ENCODE measurements at places on chromosomes 5 and 9.
A peak's percentile ranks its signal among the peaks of the same experiment; 100 is the strongest.

- no peak for DNase-seq
These were observed 141.3 kb downstream of the SCAMP1 start for GRCh38 chr5:78501411-78502352.

GRCh38 chr9:72454871-72455491 lies 66.4 kb upstream of the TMC1 start:
- DNase-seq, result no peak

- DNase-seq, result no peak
These were observed 36.4 kb upstream of the TNFAIP8 start for GRCh38 chr5:119319401-119319800.

DNA sequence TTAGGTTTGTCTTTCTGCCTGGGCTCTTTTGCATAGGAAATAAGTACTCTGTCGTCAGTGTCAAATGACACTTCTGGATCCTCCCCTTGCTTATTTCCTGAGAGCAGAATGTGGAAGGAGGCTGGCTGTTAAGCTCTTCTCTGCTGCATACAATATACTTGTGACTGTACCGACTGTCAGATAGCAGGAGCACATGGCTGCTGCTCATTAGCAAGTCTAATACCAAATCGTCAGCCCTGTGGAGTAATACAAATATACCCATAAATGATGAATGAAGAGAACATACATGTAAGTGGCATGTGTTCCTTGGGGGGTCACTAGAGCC lies at the start of gene GPR151:
TSS of gene GPR151 (minus strand) at position 40 of the 325 bp plus-strand sequence. CDS start 77 bp downstream, outside the sequence.
- no peak for DNase-seq

DNA sequence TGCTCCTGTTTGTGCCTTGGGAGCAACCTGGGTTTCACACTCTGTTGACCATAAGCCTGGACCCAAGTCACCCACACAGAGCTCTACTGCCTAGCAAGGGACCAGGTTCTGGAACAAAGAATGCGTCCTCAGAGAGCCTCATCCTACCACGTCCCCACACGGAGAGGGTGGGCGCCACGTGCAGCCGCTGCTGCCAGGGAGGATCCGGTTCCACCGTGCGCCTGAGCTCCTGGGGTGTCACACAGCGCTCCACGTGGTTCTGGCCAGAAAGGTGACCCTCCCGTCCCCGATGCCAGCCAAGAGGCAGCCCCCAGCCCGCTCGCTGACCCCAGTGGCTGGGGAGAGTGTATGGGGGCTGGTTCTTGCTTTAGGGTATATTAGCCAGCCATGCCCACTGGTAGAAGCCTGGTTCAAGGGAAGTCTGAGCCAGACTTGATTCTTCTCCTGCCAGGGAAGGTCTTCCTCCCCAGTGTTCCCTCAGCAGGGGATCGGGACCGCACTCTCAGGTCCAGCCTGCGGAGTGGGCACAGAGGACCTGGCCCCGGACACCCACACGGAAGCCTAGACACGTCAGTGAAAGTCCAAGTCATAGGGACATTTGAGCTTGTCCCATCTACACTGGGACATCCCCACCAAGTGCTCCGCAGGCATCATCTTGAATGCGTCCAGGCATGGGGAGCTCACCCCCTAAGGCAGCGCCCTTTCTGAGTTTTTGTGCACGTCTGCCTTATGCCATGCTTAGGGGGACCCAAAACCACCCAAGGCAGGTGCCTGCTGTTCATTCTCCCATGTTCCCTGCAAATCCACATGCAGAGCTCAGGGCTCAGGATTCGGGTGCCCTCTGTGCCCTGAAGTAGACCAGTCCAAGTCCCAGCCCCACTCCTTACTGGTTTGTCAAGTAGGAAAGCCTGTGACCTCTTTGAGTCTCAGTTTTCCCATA lies 2.4 kb downstream of the FCN1 start:
- DNase-seq, result no peak

- DNase-seq, result no peak
These were observed 23.1 kb downstream of the SHLD3 start for GRCh38 chr5:65647941-65648340.

GRCh38 chr9:114853071-114853855 lies 47.4 kb upstream of the TNFSF15 start:
- DNase-seq, result no peak

DNA sequence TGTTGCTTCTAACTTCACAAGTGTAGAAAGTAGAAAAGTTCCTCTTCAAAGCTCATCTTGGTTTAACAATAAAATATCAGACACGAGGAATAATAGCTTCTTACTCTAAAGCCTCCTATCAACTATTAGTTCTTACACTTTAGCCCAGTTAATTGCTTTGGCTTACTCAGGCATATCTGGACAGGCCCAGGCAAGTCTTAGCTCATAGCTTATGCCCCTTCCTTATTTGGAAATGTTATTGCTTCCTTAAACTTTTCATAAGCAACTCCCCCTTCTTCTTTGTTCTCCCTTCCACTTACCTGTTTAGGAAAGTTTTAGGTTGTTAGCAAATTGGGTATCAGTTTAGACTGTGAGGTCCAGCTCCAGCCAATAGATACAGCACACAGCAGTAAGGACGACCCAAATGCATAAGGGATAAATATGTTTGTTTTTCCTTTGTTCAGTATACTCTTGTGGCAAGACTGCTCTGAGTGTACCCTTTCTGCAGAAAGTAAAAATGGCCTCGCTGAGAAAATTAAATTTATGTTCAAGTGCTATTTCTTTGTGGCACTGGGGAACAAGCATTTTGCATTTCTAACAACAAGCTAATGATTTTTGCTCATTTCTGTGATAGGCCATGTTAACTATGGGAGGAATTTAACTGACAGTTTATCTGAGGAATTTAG lies 162.1 kb downstream of the SMC2 start:
- no peak for DNase-seq

- DNase-seq, result no peak
These were observed 30.0 kb downstream of the TRIP13 start for GRCh38 chr5:922436-923280.

DNA sequence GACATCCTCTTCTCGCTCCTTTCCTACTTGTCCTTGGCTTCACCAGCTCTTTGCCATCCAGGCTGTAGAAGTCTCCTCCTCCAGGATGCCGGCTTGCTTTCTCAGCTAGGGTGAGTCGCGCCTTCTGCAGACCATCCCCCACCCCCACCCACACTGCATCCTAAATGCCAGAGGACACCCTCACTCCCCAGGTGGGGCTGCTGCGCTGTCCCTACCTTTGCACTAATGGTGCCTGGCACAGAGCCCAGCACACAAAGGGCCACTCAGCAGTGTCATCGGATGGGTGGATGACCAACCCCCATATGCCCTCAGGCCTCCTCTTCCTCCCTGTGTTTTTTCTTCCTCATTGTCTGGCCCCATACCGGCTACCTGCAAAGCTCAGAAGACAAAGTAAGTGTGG lies 14.8 kb downstream of the IL9 start:
- no peak for DNase-seq

DNA sequence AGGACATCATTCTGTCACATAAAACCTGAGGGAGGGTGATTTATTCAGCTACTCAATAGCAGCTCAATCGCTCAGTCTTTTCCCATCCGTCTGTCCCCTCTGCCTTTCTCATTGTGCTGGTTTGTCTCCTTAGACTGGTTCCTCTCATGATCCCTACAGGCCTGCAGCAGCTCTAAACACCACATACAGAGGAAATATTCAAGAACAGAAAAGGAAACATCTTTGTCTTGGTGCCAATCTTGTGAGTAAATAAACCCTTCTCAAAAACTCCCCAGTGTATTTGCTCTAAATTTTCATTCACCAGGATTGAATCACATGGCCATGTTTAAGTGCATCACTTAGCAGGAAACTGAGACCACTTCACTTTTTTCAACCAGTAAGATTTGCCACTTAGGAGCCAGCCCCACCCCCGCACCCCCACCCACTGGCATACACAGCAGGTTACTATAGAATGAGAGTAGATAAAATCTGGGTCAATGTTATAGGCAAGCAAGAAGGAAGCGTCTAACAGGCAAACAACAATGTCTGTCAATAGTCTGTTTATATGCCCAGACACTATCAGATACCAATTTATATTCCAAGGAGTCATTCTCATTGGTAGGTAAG lies 895.5 kb upstream of the DMAC1 start:
- DNase-seq, result no peak

- no peak for DNase-seq
These were observed 24.1 kb upstream of the PTGS1 start for GRCh38 chr9:122346478-122347347.

- DNase-seq, result no peak
These were observed 294.0 kb downstream of the YTHDC2 start for GRCh38 chr5:113807427-113807991.

- no peak for DNase-seq
These were observed 22.0 kb downstream of the C9orf57 start for GRCh38 chr9:72038408-72038807.

GRCh38 chr9:107208121-107208520 lies 75.0 kb upstream of the RAD23B start:
- no peak for DNase-seq

DNA sequence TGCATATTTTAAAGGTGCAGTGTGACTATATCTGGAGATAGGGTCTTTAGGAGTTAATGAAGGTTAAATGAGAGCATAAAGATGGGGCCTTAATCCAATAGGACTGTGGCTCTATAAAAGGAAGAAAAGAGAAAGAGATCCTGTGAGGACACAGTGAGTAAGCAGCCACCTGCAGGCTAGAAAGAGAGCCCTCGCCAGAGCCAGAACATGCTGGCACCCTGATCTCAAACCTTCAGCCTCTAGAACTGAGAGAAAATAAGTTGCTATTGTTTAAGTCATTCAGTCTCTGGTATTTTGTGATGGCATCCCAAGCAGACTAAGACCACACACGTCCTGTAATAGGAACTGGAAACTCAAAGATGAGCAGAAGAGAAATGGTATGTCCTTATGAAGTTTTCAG lies 41.0 kb downstream of the RNF180 start:
- DNase-seq, result no peak

GRCh38 chr9:94870793-94871558 lies 144.5 kb downstream of the AOPEP start:
- no peak for DNase-seq

DNA sequence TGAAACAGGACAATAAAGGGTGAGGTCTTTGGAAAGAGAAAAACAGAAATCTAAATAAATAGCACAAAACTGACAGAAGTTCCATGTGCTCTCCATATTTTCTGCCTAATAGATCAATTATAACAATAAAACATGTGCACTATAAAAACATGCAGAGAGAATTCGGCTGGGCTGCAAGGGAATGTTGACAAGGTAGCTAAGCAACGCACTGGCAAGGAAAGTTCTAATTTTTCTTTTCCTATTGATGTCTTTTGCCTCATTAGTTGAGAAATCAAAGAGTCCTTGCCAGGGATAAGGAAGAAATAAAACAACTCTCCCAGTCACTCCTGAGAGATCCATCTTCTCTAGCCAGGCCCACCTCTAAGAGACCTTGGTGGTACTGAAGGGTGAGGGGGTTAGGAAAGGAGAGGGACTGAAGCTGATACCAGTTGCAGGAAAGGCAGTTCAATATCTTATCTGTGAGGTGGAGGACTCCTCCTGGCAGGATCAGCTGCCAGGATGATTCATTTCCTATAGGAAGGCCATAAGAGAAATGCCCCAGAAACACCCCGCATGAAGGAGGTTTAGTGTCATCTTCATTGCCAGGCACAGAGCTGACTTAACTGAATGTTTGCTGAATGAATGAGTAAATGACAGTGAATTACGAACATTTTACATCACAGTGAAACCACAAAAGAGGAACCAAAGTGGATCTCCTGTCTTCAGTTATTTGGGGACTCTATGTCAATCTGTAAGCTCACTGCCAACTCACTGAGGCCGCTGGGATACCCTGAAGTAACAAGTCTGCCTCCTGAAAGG lies 63.7 kb upstream of the IFNK start:
- DNase-seq, result no peak

- DNase-seq, result no peak
These were observed 126.2 kb downstream of the ADAMTS16 start for GRCh38 chr5:5266297-5266696.

DNA sequence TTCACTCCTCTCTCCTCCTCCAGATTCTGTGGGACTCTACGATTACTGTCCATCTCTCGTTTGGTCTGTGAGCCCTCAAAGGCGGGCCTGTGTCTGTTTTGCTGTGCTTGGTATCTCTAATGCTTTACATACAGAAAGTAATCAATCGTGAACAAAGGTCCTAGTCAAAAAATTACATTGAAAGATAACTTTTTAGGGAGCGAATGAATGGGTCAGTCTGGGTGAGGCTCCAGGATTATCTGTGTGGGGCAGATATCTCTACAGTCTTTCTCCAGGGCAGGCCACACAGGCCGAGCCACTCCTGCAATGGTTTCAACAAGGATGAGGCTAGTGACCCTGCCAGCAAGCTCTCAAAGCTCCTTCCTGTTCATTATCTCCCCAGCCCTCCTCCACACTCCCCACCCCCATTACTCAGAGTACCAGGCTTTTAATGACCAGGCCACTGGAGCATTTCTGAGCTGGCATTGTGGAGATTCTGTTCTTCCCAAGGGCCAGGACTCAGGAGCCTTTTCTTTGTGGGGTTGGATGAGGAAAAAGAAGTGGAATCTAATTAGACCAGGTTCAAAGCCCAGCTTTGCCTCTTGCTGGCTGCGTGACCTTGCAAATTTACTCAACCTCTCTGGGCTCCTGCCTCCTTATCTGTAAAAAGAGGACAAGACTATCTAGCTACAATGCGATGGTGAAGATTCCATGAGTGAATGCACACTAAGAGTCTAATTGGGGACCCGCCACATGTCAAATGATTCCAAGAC lies 10.2 kb downstream of the CORO2A start:
- no peak for DNase-seq

DNA sequence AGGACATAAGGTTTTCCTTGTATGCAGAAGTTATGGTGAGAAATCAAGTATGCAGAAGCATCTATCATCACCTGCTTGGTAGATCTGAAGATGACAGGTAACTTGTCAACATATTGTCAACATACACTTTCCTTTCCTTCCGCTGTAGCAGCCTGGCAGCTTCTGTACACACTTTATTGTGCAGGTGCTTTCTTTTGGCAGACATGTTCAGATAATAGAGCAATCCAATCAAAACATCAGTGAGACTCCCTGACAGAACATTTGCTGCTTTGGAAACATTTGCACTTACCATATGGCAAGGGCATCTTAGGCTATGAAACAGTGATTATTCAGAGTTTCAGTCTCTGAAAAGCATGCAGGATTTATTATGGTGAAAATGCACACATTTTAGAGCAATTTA lies 161.1 kb upstream of the CDH12 start:
- peak; percentile 71 for DNase-seq

GRCh38 chr5:142114687-142115086 lies 6.1 kb downstream of the NDFIP1 start:
- DNase-seq, result no peak

- DNase-seq, result no peak
These were observed 257.6 kb downstream of the SEMA5A start for GRCh38 chr5:9288234-9288633.

DNA sequence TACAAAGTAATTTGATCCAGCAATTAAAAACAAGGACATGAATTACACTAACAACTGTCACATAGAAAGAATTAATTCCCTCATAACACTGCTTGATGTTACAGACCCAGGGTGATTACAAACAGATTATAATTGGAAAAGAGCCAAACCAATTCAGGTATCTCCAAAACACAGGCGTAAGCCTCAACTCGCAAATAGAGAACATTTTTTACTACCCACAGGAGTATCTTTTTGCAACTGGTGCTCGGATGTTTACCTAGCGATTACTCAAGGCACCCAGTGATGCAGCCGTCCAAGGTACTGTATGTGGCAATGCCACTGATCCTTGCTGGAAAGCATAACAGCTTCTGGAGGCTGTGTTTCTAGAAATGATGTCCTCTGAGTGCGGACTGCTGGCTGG lies 386.1 kb upstream of the KIF2A start:
- DNase-seq, result peak; percentile 17
